ENCODE measurements at places on chromosomes 1 and 21.

DNA sequence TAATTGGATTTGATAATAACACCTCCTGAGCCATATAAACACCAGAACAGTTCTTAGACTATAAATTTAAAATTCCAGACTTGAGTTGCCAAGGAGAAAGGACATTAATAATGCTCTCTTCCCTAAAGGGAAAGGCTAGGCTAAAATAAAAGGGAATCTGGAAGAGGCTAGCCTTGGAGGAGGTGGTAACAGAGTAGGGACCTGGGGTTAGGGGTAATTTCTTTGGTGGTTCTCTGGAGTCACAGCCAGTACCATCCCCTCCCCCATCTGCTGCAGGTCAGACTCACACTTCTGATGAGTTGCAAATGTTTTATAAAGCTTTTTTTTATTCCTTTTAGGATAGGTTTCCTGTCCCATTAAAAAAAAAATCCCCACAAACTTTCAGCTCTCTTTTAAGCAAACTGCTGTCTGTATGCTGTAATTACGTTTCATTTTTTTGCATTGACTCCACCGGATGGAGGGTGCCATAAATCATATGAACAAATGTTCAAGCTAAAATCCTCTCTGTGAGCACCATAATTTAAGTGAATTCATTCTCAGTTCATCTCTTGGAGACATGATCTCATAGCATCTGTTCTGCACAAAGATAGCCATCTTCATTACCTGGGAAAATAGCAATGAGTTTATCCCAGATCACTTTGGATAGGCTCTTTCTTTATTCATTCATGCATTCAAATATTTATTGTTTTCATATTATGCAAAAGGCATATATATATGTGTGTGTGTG is 379.6 kb downstream of the TTLL7 start:
- DNase-seq, result no peak

DNA sequence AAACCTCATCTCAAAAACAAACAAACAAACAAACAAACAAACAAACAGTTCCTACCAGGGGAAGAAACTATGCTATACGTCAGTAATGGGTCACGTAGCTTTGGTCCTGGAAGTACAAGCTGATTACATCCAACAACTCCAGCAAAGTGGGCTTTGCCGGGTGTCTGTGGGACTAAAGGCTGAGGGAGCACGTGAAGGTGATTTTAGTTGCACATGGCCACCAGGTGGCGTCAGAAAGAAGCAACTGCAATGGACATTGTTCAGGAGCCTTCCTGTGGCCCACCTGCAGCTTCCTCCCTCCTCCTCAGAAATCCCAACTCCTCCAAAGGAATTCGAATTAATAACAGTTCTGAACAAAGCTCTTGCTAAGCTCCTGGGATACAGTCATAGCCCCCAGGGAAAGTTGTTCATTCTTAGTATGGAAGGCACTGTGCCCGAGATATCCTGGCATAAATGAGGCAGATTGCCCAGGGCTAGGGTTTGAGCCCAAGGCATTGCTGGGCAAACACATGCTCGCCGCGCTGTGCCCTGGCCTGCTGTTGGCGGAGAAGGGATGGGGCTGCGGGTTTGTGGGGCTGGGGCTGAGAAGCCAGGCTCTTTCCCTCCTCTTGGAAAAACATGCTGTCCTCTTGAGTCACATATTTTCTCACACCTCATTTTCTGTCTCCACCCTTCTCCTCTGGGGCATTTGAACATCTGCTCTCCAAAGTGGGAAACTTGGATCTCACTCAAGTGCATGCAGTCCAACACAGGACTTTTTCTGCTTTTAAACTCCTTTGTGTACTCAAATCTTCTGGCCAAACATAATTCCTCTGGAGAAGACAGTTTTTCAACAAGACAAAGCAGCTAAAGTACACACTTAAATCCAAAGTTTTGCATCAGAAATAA is 28.6 kb downstream of the AKNAD1 start:
- DNase-seq, result peak; percentile 65

- no peak for DNase-seq
Measured at GRCh38 chr1:110056285-110056683, 14.2 kb downstream of the ALX3 start.

GRCh38 chr1:207867136-207868109 is 43.5 kb downstream of the CD34 start:
- DNase-seq, result no peak

GRCh38 chr1:109661391-109661790 is 5.5 kb downstream of the GSTM4 start:
- no peak for DNase-seq

DNA sequence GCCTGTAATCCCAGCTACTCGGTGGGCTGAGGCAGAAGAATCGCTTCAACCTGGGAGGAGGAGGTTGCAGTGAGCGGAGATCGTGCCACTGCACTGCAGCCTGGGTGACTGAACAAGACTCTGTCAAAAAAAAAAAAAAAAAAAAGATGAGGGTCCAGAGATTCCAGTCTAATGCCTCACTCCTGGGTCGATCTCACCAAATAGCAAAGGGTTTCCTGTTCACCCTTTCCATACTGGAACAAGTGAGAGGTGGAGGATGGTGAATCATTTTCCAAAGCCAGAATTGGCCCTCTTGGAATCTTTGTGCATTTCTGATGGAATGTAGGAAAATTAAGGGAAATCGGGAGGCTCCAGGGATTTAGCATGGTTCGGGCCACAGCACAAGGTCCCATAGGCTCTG is 58.1 kb upstream of the ZNF648 start:
- no peak for DNase-seq

DNA sequence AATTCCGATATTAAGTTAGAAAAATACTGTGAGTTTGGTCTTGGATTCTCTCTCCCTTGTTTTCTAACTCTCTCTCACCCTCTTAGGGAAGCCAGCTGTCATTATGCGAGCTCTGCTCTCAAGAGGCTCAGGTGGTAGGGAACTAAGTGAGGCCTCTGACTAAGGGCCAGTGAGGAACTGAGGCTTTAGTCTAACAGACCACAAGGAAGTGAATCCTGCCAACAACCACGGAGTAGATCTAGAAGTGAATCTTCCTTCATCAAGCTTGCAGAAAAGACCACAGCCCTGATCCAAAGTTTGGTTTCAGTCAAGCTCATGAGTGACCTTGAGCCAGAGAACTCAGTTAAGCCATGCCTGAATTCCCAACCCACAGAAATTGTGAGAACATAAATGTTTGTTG is 180.1 kb upstream of the PRMT6 start:
- DNase-seq, result no peak

- DNase-seq, result no peak
Measured at GRCh38 chr1:20083178-20083944, 13.4 kb downstream of the PLA2G5 start.

DNA sequence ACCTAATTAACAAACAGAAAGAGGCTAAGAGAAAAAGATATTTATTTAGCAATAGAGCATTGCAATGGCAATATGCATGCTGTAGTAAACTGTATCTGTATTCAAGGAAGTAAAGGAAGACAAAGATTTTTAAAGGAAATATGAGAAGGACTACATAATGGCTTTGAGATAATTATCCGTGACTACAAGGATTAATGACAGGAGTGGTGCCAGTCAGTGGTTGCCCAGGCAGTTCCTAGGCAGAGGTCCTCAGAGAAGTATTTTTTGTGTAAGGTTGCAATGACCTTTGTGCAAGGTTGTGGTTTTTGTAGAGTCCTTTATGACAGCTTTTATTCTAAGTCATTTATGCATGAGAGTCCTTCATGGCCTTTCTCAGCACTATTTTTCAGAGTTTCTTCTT is 711.1 kb upstream of the CHRM3 start:
- DNase-seq, result no peak

DNA sequence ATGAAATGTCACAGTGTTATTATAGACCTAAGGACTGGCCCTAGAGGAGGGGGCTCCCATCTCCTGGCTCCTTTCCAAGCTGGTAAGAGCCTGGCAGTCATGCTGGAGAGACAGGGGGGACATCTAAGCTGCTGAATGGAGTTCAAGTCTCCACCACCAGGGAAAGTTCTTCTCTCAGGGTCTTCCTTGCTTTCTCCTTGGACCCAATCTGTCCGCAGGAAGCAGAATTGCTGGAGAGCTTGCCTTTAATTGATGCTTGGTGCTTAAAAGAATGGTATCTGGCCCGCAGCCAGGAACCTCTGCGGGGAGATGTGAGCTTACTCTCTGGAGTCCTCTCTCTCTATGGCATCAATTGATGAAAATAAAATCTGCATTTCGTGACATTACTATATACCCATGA is 25.1 kb downstream of the IRF2BP2 start:
- no peak for DNase-seq

DNA sequence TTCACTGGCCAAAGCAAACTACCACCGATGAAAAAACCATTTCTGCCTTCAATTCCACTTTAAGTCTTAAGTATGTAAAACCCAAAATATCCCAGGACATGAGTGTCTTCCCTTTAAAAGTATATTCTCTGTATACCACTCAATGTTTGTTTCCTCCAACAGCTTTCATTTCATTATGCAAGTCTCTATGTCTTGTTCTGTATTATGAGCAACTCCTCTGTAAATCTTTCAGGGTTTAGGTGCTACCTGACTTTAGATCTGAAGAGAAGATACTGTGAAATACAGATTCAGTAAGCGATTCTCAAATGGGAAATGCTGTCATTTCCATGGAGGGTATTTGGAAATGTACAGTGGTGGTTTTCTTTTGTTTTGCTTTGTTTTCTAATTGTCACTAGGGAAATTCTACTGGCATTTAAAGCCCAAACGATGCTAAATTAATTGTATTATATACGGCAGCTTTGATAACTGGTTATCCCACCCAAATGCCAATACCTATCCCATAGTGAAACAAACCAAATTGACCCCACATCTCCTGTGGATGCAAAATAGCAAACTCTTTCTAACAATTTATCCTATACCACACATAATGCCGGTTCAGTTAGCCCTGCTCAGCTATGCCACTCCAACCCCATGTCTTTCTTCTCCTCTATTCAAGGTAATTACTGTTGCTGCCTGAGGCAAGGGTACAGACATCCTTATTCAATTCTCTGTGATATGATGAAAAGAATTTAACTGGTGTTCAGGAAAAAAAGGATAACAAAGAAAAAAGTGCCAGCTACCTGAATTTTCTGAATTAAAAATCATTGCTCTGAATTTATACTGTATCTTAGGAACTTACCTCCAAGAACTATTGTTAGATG is 182.8 kb downstream of the EIF4G3 start:
- no peak for DNase-seq

- DNase-seq, result no peak
Measured at GRCh38 chr1:29903548-29904166, 667.3 kb downstream of the PTPRU start.

GRCh38 chr1:67853704-67854103 is 20.4 kb upstream of the GNG12 start:
- peak; percentile 28 for DNase-seq
